ENCODE measurements at places on chromosomes 6 and 20. TPM values are rescaled to one million over a fixed set of nuclear protein-coding genes. Genes with fewer than 3 reads are reported as not detected.

Gene FERMT1
- 2.1 TPM for total RNA-seq

Gene HLA-DRB5
- total RNA-seq, result not detected

DNA sequence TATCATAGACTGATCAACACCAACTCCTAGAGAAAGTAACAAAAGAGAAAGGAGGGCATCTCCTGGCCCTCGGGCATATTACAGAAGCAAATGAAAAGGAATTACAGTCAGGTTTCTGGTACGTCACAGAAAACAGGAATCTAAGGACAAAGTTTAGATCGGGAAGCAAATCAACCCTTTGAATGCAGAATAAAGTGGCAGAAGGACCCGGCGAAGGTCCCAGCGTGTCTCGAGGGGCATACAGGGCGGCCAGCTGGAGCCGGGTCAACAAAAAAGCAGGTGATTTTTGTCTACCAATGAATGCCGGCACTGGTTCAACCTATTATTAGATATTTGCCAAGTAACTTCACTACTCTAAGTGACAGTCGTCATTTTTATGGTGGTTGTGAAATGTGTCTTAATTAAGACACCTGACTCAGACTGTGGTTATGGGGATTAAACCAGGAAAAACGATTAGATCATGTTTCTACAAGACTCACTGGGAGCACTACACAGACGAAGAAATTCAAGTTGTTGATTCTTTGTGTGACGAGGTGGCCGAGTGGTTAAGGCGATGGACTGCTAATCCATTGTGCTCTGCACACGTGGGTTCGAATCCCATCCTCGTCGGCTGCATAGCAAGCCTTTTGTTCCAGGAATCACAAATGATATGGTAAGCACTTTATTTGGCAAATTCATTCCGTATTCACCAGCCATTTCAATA lies 12.4 kb upstream of the ZSCAN9 start:
- no peak for DNase-seq

Gene LY6G6C
- not detected for total RNA-seq

Gene PAX1
- total RNA-seq, result not detected

DNA sequence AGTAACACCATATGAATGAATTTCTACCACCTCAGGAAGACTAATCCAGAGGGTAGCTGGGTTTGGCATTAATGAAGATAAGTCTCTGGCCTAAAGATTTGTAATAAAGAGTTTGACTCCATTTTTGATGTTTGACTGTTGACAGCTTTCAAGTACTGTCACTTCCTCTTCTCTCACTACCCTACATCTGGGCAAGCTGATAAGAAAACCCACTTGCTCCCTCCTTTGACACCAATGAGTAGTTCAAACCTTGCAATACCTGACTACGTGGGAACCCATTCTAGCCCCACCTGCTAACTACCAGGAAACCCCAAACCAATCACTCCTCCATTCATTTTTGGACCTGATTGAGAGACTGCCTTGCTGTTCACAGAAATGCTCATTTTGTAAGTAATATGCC lies 621.5 kb downstream of the TENT5A start:
- DNase-seq, result no peak

DNA sequence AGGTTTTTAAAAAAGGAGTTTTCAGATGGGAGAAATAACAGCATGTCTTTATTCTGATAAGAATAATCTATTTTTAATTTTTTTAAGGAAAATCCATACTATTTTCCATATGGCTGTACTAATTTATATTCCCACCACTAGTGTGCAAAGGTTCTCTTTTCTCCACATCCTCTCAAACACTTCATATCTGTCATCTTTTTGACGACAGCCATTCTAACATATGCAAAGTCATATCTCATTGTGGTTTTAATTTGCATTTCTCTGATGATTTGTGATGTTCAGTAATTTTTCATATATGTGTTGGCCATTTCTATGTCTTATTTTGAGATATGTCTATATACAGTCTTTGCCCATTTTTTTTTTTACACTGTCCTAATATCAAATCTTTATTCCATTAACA lies 280.6 kb upstream of the RUNX2 start:
- DNase-seq, result no peak

DNA sequence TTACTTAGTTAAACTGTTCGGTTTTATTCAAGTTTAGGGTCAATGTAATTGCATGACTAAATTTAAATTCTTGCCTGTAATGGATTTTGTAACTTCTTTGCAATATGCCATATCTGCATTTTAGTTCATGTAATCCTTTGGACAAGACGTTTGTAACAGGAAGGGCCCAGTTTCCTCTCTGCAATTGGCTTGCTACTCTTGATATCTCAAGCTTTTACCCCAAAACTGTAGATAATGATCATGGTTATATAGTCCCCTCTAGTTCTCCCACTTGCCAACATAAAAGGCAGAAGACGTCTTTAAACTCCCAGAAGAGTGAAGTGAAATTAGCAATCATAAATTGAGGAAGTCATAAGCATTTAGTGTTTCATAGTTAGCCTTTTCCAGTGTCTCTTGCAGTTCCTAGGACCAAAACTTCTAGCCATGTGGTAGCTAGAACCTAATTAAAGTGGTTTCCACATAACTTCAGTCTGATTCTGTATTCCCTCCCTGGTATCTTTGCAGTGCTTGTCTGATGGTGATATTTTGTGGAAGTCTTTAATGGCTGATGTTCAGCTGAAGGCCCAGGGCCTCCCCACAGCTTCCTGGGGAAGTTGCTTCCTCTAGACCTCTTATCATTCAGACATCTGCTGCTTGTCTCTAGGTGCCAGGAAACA lies 117.8 kb upstream of the SUPT3H start:
- no peak for DNase-seq

Gene WFDC5
- not detected for total RNA-seq

Gene ADGRB3
- total RNA-seq, result 1.5 TPM

DNA sequence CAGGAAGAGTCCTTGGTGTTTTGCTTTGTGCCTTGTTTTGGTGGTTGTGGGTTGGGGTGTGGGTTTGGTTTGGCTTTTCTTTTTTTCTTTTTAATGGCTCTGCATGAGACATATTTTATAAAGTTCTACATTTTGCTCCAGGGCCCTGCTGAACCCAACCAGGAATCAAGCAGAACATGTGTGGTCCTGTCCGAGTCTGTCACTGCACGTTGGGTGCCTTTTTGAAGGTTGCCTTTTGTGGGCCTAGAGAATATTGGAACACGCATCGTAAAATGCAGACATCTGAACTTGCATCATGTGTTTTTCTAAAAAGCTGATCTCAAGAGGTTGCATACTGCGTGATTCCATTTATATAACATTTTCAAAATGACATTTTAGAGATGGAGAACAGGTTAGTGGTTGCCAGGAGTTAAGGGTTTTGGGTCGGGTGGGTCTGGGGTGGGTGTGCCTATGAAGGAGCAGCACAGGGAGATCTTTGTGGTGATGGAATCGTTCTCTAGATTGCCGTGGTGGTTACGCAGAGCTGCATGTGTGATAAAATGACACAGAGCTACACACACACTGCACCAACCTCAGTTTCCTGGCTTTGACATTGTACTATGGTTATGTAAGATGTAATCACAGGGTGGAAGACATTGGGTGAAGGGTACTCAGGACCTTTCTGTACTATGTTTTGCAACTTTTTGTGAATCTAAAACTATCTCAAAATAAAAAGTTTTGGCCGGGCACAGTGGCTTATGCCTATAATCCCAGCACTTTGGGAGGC lies 80.2 kb downstream of the EYA2 start:
- no peak for DNase-seq

- DNase-seq, result no peak
These were observed 34.1 kb downstream of the PDE10A start for GRCh38 chr6:165628955-165629354.

Gene MUC22
- total RNA-seq, result not detected

- no peak for DNase-seq
These were observed 136.8 kb downstream of the BFSP1 start for GRCh38 chr20:17394411-17394810.

DNA sequence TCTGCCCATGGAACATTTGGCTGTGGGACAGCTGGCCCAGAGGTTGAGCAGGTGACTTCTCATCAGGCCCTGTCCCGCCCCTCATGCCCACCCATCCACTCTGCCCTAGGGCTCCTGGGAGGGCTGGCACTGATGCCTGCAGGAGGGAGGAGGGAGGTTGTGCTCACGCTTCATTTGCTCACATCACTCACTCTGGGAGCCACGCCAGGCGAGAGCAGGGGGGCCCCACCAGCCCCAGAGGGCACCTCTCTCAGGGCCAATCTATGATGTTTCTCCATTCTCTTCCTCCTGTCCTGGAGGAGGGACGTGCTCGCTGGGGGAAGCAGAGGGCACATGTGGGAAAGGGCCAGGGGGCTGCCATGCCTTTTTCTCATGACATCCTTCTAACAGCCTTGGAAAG lies 10.9 kb upstream of the GLP1R start:
- DNase-seq, result no peak

- no peak for DNase-seq
These were observed 3.7 kb upstream of the ZSCAN23 start for GRCh38 chr6:28446818-28447511.

- no peak for DNase-seq
These were observed 71.2 kb downstream of the SESN1 start for GRCh38 chr6:109023356-109023925.

Gene SMLR1
- not detected for total RNA-seq

Gene DNAH8
- 0.05 TPM for total RNA-seq
